ENCODE measurements at places on chromosomes 16 and 17. TPM values are rescaled to one million over a fixed set of nuclear protein-coding genes. Genes with fewer than 3 reads are reported as not detected.

The TP53TG3B gene
- not detected for total RNA-seq

The PRSS21 gene
- total RNA-seq: not detected

The TBX6 gene
- total RNA-seq: 0.67 TPM

The IGSF6 gene
- 1.6 TPM for total RNA-seq

The EPX gene
- not detected for total RNA-seq

The MYL11 gene
- 0.94 TPM for total RNA-seq

The LRRC37A3 gene
- 9.5 TPM for total RNA-seq

The ACE gene
- total RNA-seq: 4.0 TPM

The CCDC200 gene
- not detected for total RNA-seq

The NXN gene
- 15.2 TPM for total RNA-seq

The TBC1D3I gene
- total RNA-seq: 0.59 TPM

The ARL5C gene
- total RNA-seq: not detected

The GAS7 gene
- 68.1 TPM for total RNA-seq

The TBC1D3H gene
- total RNA-seq: not detected

The KSR1 gene
- 13.1 TPM for total RNA-seq

The C17orf113 gene
- 0.61 TPM for total RNA-seq

The LGALS9B gene
- total RNA-seq: not detected

The TLCD2 gene
- total RNA-seq: 2.1 TPM

The CCDC92B gene
- total RNA-seq: not detected

The ABCC11 gene
- 0.09 TPM for total RNA-seq

The CA4 gene
- 6.0 TPM for total RNA-seq

The NOS2 gene
- total RNA-seq: 0.08 TPM

The PDK2 gene
- total RNA-seq: 187 TPM

The CD300E gene
- total RNA-seq: 0.38 TPM

The HYDIN gene
- total RNA-seq: 1.5 TPM

The KRTAP2-3 gene
- not detected for total RNA-seq

The CIBAR2 gene
- not detected for total RNA-seq

The CCL1 gene
- not detected for total RNA-seq

The MARCHF10 gene
- not detected for total RNA-seq

The DYNLRB2 gene
- not detected for total RNA-seq

The CFAP52 gene
- not detected for total RNA-seq

The TP53TG3C gene
- total RNA-seq: not detected
